Kidney (tissue), 22 donors: ENCODE measurements at places on chromosomes 7 and 10. TPM values are rescaled to one million over a fixed set of nuclear protein-coding genes. Genes with fewer than 3 reads are reported as not detected.
A peak's percentile ranks its signal among the peaks of the same experiment; 100 is the strongest.

LRRN3 gene
- 1.1 TPM for total RNA-seq

GRCh38 chr7:5229451-5230264 is 39.6 kb downstream of the WIPI2 start:
- H3K27me3 ChIP-seq: no peaks in the 10 kb centered on the region
- peaks cover 4% of the 10 kb centered on the region for H3K36me3 ChIP-seq
- H3K27ac ChIP-seq: no peak overlapping the region
- H3K4me1 ChIP-seq: no peaks in the 10 kb centered on the region

DNA sequence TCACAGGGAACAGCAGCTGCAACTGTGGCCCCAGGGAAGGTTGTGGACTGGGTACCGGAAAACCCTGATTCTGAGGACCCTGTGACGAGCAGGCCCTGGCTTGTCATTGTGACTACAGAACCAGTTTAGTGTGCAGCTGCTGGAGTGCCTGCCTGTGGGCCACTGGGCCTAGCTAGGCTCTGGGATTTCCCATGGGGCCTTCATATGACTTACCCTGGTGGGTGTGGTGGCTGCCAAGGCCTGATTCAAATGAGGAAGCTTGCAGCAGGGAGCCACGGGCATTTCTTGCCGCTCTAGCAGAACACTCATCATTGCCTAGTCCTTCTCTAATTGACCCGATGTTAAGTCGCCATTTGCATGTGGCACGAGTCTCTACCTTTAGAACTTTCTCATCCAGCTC is 14.7 kb upstream of the CAMK2G start:
- H3K27me3 ChIP-seq: no peaks in the 10 kb centered on the region
- no peak overlapping the region for H3K4me3 ChIP-seq
- peaks cover 23% of the 10 kb centered on the region for H3K4me1 ChIP-seq
- DNase-seq: peak; percentile 86
- H3K27ac ChIP-seq: no peak overlapping the region

DNA sequence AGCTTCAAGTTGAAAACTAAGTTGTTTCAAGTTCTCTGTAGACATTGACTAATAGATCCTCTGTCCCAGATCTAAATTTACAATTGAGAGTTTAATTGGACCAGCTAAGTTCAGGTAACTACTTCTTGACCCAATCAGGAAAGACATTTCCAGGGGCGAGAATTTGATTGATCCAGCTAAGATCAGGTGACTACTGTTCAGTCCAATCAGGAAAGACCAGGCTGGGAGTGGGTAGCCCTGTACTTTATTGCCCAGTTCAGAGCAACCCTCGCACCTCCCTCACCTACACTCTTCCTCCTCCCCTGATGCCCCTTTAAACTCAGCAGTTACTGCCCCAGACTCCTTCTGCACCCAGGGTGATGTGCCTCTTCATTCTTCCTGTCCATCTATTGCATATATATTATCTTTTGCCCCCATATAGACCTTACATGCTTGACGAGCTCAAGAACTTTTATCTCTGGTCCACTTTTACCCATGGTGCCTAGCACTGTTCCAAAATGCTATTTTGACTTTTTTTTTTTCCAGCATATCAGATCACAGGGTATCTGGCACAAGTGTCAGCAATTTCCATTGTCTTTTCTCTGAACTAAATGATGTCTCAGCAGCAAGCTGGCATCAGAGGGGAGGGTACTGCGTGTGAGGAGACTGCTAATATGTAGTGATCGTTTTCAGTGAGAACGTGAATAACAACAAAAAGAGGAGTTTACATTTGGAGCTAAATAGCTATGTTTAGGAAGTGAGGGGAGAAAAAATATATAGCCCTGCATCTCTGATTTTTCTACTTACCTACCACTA is 169.4 kb downstream of the KIAA1217 start:
- no peaks in the 10 kb centered on the region for H3K4me1 ChIP-seq
- no peak overlapping the region for H3K4me3 ChIP-seq
- no peaks in the 10 kb centered on the region for H3K27me3 ChIP-seq

GRCh38 chr7:146074195-146074765 is 42.3 kb upstream of the CNTNAP2 start:
- H3K4me3 ChIP-seq: no peak overlapping the region
- H3K27me3 ChIP-seq: no peaks in the 10 kb centered on the region
- no peaks in the 10 kb centered on the region for H3K36me3 ChIP-seq
- H3K4me1 ChIP-seq: no peaks in the 10 kb centered on the region
- no peak overlapping the region for H3K27ac ChIP-seq

DNA sequence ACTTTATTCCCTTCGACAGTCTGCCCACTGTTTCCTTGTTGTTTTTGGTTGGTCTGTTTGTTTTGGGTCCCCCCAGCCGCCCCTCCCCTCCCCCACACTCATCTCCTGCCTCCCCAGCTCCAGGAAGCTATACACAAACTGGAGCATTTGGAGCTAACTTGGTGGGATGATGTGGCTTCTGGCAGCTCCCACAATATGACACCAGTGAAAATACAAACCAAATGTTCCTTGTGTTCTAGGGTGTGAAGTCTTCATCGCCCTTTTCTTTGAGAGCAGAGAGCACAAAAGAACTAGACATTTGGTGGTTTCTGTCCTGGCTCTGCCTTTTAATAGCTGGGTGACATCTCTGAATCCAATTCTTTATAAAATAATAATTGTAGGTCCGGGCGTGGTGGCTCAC is 33.8 kb downstream of the CREB5 start:
- no peaks in the 10 kb centered on the region for H3K4me1 ChIP-seq
- H3K36me3 ChIP-seq: no peaks in the 10 kb centered on the region
- no peak overlapping the region for H3K27ac ChIP-seq
- no peak for DNase-seq

- no peak for DNase-seq
- no peaks in the 10 kb centered on the region for H3K4me1 ChIP-seq
- no peak overlapping the region for H3K27ac ChIP-seq
- H3K4me3 ChIP-seq: no peak overlapping the region
Measured at GRCh38 chr10:83333566-83333965, 805.7 kb upstream of the GHITM start.

DNA sequence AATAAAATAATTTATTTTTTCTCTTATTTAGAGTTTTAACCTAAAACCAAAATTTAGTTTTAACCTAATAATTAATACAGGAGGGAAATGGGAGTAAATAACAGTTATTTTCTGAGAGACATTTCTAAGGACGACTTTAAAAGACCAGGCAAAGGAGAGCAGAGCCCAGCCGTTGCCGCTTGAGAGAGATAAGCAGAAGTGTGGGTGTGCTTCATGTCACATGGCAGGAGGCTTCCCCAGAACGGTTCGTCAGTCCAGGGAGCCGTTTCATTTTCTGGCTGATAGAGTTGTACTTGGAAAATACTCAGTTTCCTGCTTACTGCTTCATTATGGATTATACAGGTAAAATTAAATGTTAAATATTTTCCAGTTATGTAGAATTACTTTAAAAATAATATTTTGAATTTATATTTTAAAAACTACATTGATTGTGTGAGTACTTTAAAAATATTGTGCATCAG is 61.4 kb downstream of the ST7 start:
- H3K36me3 ChIP-seq: no peaks in the 10 kb centered on the region
- H3K27me3 ChIP-seq: no peaks in the 10 kb centered on the region
- peak overlapping the region; percentile 40 for H3K4me3 ChIP-seq
- H3K4me1 ChIP-seq: peaks cover 3% of the 10 kb centered on the region
- peak; percentile 20 for DNase-seq

PON3 gene
- 1.6 TPM for total RNA-seq

DNA sequence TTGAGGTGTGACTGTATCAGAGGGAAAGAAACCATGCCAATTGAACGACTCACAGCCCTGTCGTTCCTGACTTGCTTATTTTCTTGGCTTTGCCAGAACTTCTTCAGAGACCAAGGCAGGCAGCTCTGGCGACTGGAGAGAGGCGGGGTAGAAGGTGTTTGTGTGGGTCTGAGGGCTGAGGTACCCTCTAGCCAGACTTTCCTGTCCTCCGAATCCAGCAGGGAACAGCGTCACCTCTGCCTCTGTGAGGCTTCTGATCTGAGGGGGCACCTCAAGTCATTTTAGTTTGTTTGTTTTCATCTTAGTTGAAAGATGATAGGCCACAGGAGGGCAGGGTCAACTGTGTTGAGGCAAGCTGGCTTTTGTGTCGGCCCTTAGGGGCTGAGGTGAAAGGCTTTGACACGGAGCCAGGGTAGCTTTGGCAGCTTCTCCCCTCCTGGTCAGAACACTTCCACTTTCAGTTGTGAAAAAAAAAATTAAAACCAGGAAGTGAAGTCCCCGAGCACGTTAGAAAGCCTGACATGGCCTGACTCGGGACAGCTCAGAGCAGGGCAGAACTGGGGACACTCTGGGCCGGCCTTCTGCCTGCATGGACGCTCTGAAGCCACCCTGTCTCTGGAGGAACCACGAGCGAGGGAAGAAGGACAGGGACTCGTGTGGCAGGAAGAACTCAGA is 1.9 kb downstream of the ACSL5 start:
- no peaks in the 10 kb centered on the region for H3K27me3 ChIP-seq
- H3K36me3 ChIP-seq: no peaks in the 10 kb centered on the region
- no peaks in the 10 kb centered on the region for H3K4me1 ChIP-seq
- peak overlapping the region; percentile 68 for H3K27ac ChIP-seq

- H3K4me1 ChIP-seq: no peaks in the 10 kb centered on the region
- no peak overlapping the region for H3K4me3 ChIP-seq
- H3K36me3 ChIP-seq: no peaks in the 10 kb centered on the region
- no peak overlapping the region for H3K27ac ChIP-seq
Measured at GRCh38 chr7:132837529-132837928, 244.4 kb downstream of the CHCHD3 start.

DGKI gene
- 1.3 TPM for total RNA-seq

BTBD16 gene
- 1.2 TPM for total RNA-seq

PNPLA8 gene
- total RNA-seq: 33.9 TPM

RBM20 gene
- total RNA-seq: 2.1 TPM

DNA sequence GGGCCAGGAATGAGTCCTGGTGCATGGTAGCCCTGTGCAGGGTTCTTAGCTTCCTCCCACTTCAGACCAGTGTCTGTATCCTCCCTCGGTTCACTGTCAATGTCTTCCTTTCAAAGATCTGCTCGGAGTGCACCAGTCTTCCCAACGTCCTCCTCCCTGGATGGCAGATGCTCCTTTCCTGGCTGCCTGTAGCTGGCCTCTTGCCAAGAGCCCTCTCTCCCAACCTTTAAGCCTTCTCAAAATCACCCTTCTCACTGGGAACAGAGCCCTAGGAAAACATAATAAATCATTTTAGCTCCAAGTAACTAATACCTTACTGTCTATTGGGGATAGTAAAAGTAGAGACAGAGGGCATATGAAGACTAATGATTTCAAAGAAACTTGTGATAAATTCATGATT is 490.6 kb downstream of the CCSER2 start:
- H3K36me3 ChIP-seq: no peaks in the 10 kb centered on the region
- H3K4me3 ChIP-seq: no peak overlapping the region
- no peak for DNase-seq
- no peaks in the 10 kb centered on the region for H3K27me3 ChIP-seq
- no peak overlapping the region for H3K27ac ChIP-seq
